ENCODE measurements at places on chromosomes 4 and X.

DNA sequence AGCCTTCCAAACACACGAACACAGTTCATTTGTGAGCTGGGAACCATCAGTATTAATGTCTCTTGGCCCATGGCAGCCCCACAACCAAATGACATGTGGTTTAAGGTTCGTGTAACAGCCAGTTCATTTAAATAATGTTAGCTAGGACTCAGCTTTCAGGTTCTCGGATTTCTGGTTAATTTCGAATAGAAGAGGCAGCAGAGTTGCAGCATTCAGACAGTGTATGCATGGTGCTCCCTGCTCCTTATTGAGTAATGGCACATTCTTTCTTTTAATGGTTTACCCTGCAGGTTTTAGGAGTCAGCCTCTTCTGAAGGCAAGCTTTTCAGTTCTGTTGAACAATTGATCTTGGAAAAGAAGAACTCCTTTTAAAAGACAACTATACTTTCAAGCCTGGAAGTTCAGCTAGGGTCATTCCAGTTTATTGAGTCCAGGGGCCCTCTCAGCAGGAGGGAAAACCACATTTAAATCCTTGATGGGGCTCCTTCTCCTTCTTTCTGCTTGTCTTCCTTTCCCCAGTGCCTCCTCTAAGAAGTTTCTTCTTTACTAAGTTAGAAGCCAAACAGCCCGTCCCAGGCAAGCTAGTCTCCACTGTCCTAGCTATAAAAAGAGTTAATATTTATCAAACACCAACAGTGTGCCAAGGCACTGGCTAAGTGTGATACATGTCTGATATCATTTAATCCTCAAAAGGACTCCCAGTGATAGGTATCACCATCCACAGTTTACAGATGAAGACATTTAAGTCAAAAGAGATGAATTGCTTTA is 5.0 kb upstream of the RNF175 start:
- DNase-seq, result no peak

DNA sequence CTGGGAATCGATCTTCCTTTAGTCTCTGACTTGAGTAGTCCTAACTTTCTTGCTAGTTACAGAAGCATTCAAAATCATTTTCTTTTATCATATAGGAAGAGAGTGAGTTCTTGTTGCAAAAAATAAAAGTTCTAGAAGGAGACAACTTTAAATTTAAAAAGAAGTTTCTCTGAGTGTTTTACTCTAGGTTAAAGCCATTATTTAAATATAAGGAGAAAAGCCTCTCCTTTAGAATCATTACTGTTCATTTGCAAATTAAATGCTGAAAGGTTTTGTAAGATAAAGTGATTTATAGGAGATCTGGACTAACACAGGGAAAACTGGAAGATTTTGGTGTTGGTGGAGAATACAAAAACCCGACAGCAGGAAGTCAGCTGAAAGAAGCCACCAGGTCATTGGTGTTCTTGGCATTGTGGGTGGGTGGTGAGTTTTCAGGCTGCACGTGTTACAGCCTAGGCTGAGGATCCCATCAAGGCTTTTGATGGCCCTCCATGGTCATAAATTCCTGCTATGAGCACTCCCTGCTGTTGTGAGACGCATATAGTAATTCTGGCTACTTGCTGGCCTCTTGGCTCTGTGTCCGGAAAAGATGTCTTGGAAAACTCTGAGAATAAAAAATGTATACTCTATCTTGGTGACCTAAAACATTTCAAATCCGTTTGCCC is 81.6 kb downstream of the GPAT3 start:
- no peak for DNase-seq

DNA sequence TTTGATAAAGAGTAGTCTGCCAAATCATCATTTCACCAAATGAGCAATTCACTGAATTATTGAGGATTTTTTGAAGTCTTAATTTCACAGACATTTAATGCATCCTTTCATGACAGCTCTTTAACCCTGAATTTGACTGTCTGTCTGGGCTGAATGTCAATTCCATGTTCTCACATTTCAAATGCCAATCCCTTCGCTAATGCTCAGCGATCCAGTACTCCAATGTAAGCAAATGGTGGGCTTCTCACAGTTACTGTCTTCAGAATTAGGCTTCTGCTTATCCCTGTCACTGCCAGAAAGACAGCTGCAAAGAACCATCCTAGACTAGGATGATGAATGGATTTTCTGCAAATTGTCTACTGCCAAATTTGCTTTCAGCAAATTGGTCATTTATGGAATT is 36.2 kb upstream of the USP38 start:
- DNase-seq, result no peak

DNA sequence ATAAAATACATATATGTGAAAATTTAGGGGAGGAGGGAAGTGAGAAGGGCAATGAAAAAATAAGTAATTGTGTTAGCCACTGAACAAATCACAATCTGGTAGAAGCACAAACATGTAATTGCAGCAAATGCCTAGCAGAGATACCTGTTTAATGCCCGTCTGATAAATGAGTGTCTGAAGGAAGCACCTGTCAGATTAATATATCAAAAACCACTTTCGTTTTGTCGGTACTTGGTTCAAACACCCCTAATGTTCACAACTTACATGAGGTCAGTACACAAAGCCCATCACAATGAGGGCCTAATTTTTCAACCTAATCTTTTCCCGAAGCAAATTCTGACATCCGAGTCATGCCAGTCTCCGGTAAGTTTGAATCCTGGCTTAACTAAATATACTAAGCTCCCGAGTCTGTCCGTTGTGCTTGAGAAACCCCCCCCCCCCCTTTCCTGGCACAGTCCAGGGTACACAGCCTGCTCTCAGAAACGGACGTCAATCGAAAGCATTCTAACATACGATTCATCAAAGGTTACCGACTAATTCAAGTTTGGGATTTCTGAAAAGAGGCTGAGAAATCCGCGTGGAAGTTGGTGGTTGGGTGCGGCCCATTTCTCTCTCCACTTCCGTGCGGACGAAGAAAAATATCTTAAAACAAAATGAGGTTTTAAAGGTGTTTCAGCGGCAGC is 758 bp downstream of the SDAD1 start:
- DNase-seq, result no peak

- DNase-seq, result no peak
Measured at GRCh38 chr4:2264481-2265041, 2.7 kb upstream of the MXD4 start.

- DNase-seq, result no peak
Measured at GRCh38 chr4:89382439-89382838, 74.8 kb upstream of the GPRIN3 start.

GRCh38 chrX:56751071-56751470 is 22.0 kb downstream of the NBDY start:
- no peak for DNase-seq

GRCh38 chrX:12686331-12686730 is 104.9 kb upstream of the PRPS2 start:
- no peak for DNase-seq

Data from effector CD4-positive, alpha-beta T cell (primary cell).